ENCODE measurements at places on chromosomes 1 and 21. TPM values are rescaled to one million over a fixed set of nuclear protein-coding genes. Genes with fewer than 3 reads are reported as not detected.

The HYI gene
- 46.5 TPM for total RNA-seq

The OR2T35 gene
- total RNA-seq: 7.2 TPM

The LRRC38 gene
- not detected for total RNA-seq

DNA sequence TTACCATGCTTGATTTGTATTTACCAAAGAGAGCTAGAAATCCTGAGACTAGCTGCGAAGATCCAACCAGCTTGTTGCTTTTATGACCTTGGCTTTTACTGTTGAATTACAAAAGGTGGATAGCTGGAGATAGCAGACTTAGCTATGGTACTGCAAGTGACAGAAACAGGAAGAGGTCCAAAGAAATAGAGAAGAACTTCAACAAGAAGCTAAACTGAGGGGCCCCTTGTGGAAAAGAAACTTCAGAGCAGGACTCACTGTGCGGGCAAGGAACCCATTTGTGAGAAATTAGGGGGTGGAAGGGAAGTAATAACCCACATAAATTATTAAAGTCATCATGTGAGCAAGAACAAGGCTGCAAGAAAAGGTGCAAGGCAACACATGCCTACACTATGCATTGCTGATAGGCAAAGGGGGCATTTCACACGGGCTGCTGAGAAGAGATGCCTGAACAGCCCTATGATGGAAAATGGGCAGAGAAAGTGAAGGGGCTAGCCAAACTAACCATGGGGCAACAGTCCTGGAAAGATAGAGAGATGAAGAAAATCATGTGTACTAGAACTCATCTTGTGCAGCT is 116.6 kb upstream of the PRDX6 start:
- no peak for DNase-seq

- no peak for DNase-seq
These were observed 3.8 kb downstream of the TMEM54 start for GRCh38 chr1:32897082-32898049.

Measured in umbilical cord (tissue), 2 donors.